ENCODE measurements at places on chromosomes 5 and 9. TPM values are rescaled to one million over a fixed set of nuclear protein-coding genes. Genes with fewer than 3 reads are reported as not detected.

The ENTPD8 gene
- total RNA-seq: not detected

DNA sequence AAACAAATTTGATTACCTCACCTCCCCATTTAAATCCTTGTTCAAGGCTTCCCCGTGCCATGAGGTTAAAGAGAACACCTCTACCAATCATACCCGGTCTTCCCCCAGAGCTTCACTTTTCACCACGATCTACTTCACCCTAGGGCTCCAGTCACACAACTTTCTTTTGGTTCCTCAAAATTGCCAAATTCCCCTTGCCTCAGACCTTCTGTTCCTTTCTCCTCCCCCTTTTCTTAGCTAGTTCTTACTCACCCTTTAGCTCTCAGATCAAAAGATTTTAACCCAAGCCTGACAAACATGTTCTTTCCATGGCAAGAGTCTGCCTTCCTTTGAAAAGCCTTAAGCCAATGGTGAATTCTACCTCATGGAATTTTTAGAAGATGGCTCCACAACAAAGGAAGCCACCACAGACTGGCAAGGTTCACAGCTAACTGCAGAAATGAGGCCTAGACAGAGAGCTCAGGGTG lies 56.7 kb downstream of the MAPKAP1 start:
- peak; percentile 46 for DNase-seq

DNA sequence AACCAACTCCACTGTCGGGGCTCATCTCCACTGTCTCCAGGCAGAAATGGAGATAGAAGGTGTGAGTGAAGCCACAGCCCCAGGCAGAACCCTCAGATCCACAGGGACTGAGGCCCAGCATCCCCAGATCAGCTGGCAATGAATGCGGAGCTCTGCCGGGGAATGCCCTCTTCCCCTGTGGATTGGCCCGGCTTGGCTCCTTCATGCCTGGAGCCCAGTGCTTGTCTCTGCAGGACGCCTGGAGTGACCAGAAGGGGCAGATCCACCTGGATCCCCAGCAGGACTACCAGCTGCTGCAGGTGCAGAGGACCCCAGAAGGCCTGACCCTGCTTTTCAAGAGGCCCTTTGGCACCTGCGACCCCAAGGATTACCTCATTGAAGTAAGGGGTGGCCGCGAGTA lies 3.5 kb downstream of the DBH start:
- DNase-seq: no peak

DNA sequence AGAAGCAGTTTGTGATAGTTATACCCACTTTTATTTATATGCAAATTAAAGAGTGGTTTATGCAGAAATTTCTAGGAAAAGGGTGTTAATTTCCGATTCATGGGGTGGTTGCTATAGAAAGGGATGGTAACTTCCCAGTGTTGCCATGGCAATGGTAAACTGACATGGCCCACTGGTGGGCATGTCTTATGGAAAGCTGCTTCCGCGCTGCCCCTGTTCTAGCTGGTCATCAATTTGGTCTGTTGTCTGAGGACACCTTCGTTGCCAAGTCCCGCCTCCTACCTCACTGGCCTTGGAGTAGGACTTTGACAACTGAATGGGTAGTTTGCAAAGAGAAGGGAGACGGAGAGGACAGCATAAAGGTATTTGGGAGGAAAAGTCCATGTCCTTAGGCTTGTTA lies 74.0 kb upstream of the SMIM23 start:
- DNase-seq: no peak

DNA sequence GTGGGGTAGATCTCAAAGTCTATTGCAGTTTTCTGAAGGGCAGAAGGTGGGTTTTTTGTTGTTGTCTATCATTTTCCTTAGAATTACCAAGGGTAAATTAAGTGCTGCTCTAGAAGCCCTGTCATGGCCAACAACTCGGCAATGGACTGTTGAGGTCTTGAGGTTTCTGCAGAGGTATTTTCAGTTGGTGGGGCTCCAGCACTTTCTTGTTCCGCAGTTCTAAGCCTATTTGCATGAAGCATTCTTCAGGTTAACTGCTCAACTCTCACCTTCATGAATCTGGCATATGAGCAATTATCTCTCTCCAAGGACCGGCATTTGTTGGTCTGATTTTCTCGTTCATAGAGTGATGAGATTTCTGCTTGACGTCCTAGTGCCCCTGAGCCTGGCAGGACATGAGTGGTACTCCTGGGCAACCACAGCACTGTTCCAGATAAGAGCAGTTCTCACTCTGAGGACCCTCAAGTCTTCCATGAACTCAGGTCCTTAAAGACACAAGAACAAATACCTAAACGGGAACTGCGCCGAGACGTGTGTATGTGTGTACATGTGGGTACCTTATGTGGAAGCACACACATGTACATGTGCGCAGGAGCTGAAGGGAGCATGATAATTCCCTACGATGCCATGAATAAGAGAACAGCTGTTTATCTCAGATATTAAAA lies 544.5 kb downstream of the CSNK1G3 start:
- DNase-seq: no peak

DNA sequence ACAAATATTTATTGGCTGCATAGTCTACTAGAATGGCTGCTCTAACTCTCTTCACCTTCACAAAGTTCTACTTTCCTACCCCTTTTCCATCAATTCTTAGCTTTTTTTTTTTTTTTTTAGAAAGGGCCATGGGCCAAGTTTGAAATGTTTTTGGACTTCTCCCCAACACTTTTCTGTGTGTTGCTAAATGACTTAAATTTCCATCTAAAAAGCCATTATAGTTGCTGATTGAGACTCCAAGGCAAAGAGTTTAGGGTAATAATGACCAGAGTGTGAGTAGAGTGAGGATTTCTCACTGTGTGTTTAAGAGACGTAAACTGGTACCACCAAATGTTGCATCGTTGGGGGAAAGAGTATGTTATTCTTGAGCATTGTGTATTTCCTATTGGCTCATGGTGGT lies 24.4 kb downstream of the TNC start:
- DNase-seq: no peak

DNA sequence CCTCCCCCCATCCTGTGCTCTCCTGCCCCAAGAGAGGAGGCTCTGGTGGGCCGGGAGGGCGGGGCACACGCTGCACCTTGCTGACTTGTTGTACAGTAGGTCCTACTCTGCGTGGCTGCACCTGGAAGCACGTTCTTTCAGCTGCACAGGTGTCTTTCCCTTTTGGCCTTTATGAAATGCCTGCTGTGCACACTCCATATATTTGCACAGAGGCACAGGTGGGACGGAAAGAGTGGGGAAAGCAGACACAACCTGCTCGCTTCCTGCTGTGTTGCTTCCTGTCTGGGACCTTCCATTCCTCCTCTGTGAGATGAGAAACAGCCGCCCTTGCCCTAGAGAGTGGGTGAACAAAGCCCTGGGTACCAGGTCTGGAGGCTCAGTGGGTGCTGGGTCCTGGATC lies 4.8 kb downstream of the USP20 start:
- DNase-seq: no peak

All from IMR-90 (cell line).